ENCODE measurements at places on chromosomes 4 and X. TPM values are rescaled to one million over a fixed set of nuclear protein-coding genes. Genes with fewer than 3 reads are reported as not detected.

ING2 gene
- polyA plus RNA-seq: 5.1 TPM

ENPEP gene
- 0.09 TPM for polyA plus RNA-seq

PAGE5 gene
- polyA plus RNA-seq: not detected

LIMCH1 gene
- polyA plus RNA-seq: 3.0 TPM

GRCh38 chr4:164095313-164096110 is 601.0 kb downstream of the TMA16 start:
- DNase-seq: no peak

Measured in H1 (cell line).